ENCODE measurements at places on chromosomes 6 and 20. TPM values are rescaled to one million over a fixed set of nuclear protein-coding genes. Genes with fewer than 3 reads are reported as not detected.

GRCh38 chr6:166708460-166708859, 81.4 kb upstream of the RPS6KA2 start:
- H3K27me3 ChIP-seq: peaks cover 21% of the 10 kb centered on the region
- no peak overlapping the region for H3K27ac ChIP-seq
- DNase-seq: no peak
- H3K36me3 ChIP-seq: no peaks in the 10 kb centered on the region
- peaks cover 23% of the 10 kb centered on the region for H3K4me1 ChIP-seq
- no peak overlapping the region for H3K4me3 ChIP-seq

DNA sequence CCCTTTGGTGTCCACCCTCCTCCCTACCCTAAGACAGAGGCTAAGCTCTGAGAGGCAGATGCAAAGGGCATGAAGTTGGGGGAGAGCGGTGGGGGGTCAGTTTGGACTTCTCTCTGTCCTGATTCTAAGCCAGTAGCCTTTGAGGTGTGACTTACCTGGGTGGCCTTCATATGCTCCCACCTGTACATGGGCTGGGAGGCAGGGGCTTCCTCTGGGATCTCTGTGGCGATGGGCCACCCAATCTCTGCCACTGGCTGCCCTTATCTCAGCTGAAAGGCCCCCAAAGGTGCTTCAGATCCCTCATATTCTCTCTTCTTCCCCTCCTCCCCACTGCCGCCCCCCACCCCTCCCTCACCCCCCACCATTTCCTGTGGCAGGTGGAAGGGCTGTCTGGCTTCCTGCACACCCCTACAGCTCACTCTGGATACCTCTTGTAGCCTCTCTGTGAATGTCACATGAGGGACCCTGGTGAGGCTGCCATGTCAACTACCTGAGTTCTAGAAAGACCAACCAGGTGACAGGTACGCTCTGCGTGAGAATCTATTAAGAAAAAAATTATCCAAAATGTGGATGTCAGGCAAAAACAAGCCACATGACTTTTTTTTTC, 34.0 kb downstream of the PNLDC1 start:
- H3K27me3 ChIP-seq: no peaks in the 10 kb centered on the region
- DNase-seq: no peak
- H3K4me1 ChIP-seq: no peaks in the 10 kb centered on the region
- H3K36me3 ChIP-seq: no peaks in the 10 kb centered on the region
- H3K27ac ChIP-seq: no peak overlapping the region

GRCh38 chr20:63048516-63049190, 41.9 kb upstream of the BHLHE23 start:
- DNase-seq: no peak
- H3K4me1 ChIP-seq: no peaks in the 10 kb centered on the region
- no peaks in the 10 kb centered on the region for H3K36me3 ChIP-seq
- H3K4me3 ChIP-seq: no peak overlapping the region

DNA sequence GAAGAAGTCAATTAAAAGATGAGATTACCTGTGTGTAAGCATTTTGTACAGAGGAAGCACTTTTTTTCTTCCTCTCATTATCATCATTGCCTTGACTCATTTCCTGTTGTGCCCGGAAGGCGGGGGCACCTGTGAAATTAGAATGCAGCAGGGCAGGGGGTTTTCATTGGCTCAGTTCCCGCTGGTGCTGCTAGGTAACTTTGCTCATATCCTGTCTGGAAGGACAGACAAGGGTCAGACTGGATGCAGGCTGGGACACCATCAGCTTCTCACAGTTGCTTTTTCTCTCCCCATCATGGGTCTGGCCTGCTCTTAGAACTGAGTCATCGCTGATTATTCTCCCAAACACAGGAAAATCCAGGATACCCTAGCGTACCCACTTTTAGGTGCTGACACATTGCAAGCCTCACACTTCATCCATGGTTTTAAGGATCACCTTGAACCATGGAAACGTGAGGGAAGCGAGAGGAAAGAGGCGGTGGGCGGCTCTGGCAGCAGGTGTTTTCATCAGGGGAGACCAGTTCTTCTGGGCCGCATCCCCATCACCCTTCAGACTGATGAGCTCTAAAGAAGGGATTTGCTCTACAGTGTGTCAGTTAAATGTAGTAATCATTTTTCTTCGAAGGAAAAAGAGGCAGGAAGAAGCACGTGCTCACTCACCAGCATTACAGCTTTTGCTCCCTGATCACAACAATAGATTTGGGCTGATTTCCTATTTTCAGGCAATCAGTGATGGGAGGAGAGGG, 195.7 kb upstream of the SASH1 start:
- no peak for DNase-seq
- no peaks in the 10 kb centered on the region for H3K27me3 ChIP-seq
- H3K4me3 ChIP-seq: no peak overlapping the region
- H3K36me3 ChIP-seq: no peaks in the 10 kb centered on the region

DNA sequence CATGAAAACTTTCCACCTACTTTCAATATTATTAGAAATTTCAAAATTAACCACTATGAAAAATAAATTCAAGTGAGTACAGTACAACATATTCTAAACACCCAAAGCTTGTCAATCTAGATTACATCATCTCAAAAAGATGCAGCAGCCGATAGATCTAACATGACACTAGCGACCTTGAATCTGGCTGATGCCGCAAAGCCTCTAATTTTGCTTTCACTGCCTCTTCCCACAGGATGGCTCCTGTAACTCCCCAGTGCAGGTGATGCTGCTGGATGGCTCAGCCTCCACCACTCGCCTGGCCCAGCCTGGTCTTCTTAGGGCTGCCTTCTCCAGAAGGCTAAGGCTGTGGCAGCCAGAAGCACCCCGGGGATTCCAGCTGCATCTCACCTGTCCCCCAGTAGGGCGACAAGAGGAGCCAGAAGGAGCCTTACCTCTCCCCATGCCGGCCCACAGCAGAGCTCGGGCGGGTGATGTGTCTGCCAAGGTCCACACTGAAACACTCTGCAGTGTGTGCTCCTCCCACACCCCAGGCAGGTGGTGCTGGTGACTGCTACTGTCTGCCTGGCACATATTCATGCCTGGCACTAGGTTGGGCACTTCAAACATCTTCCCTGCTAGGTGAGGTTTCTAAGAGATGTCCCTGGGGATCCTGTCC, 82.1 kb downstream of the SLC23A2 start:
- no peaks in the 10 kb centered on the region for H3K36me3 ChIP-seq
- no peak for DNase-seq
- H3K27ac ChIP-seq: no peak overlapping the region
- no peaks in the 10 kb centered on the region for H3K4me1 ChIP-seq
- no peak overlapping the region for H3K4me3 ChIP-seq
- no peaks in the 10 kb centered on the region for H3K27me3 ChIP-seq

DNA sequence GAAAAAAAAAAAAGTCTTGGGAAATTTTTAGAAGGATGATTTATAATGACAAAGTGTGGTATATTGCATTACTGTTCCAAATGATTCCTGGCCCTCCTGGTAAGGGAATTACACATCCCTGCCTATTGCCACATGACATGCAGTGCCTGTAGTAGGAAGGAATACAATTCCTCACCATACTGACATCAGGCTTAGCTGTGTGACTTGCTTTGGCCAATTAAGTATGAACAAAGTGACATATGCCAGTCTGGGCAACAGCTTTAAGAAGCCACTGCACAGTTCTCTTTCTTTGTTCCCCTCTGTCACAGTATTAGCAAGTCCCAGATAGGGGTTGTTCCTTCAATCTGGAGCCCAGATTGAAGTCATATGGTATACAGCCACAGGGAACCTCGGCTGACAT, 100.5 kb downstream of the KIF13A start:
- H3K27me3 ChIP-seq: no peaks in the 10 kb centered on the region
- peaks cover 9% of the 10 kb centered on the region for H3K36me3 ChIP-seq
- no peak overlapping the region for H3K4me3 ChIP-seq

- no peak overlapping the region for H3K4me3 ChIP-seq
- H3K36me3 ChIP-seq: no peaks in the 10 kb centered on the region
- peaks cover 28% of the 10 kb centered on the region for H3K4me1 ChIP-seq
- H3K27ac ChIP-seq: peak overlapping the region; percentile 98
Observed at GRCh38 chr6:141451181-141451510, 681.6 kb upstream of the GJE1 start.

GRCh38 chr20:32362901-32363364, 4.8 kb downstream of the ASXL1 start:
- no peak overlapping the region for H3K27ac ChIP-seq
- peaks cover 40% of the 10 kb centered on the region for H3K4me1 ChIP-seq
- H3K4me3 ChIP-seq: no peak overlapping the region
- DNase-seq: no peak
- peaks cover 45% of the 10 kb centered on the region for H3K36me3 ChIP-seq
- H3K27me3 ChIP-seq: no peaks in the 10 kb centered on the region

DNA sequence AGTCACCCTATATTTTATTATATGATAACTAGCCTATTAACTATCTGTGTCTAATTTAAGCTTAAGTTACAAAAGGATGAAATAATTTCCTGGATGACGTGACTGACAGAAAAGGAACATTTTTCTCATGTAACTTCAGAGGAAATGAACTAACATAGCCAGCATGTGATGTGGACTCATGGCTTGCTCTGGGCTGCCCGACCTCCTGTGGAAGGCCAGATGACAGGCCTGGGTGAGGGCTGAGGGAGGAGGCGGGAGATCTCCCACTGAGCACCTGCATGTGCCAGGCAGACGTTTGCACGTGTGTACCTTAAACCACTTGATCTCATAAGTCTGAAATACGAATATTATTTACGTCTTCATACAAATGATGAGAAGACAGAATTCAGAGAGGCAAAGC, 321.1 kb downstream of the SYNE1 start:
- no peak overlapping the region for H3K4me3 ChIP-seq
- DNase-seq: no peak
- peaks cover 12% of the 10 kb centered on the region for H3K4me1 ChIP-seq

Gene ZNF165
- 0.08 TPM for total RNA-seq

Gene WFDC5
- not detected for total RNA-seq

Gene UTRN
- 113 TPM for total RNA-seq

Gene DNAH8
- not detected for total RNA-seq

Gene HAO1
- not detected for total RNA-seq

Gene MANEA
- total RNA-seq: 33.8 TPM

Gene RSPO3
- total RNA-seq: not detected

Gene ELOVL2
- total RNA-seq: 6.8 TPM

Gene FERMT1
- 0.13 TPM for total RNA-seq

Gene RAMACL
- 0.24 TPM for total RNA-seq

Gene UST
- 6.7 TPM for total RNA-seq

All from SJSA1 (cell line).